ENCODE measurements at places on chromosomes 4 and X.

DNA sequence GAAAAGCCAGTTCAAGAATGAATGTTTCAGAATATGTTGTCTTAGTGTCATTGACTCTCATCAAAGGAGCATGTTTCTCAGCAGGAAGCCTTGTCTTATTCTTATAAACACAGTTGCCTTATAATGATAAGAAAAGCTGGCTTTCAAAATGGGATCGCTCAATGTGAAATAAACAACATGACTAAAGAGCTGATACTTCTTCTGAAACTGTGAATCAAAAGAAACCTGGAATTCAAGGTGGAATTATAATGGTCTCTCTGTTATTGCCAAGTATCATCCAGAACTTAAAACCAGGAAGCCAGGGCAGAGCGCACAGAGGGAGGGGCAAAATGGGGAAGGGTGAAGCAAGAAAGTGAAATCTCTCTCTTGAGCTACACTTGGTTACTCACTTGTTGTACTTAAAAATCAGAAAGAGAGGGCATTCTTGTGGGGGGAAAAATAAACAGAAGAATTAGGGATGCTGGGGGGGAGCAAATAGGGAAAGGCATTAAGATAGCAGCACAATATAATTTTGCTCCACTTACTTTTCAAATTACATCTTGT, 270.0 kb downstream of the MAPK10 start:
- DNase-seq, result no peak

DNA sequence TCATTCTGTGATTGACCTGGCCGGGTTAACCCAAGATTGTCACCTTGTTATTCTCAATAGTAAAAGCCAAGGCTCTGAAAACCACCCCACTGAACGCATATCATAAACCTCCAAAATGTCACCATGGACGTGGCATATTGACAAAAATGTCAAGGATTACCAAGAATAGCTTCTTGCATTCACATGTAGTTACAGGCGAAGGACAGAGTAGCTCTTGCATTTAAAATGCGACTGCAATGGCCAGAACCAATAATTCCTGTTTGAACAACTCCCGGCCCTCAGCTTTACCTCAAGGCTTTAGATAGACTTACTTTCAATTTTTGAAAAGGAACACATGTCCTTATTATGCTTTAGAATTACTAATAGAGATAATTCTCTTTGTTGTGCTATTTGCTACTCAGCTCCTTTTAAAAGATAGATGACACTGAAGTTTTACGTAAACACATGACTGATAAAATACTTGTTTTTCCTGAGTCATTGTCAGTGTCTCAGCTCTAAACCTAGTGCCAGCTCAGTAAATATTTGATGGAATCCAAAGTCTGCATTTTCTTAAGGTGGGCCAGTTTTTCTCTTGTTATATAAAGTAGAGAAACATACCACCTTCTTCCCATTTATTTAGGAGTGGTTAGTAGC, 66.3 kb downstream of the CLDN34 start:
- no peak for DNase-seq

DNA sequence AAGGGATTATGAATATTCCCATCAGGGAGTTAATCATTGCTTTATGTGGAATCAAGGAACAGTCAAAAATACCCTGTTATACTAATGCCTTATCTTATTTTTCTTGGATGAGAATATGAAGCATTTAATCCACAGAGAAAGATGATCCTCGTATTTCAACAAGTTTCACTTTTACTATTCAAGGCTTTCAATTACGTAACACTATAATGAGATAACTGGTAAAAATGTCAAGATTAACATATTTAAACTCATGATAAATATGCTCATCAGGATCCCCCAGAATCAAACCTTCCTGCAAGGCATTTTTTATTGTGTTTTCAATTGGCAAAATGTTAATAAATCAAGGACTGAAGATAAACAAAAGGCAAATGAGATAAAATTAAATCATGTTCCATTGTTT, 5.1 kb downstream of the ZXDA start:
- DNase-seq, result no peak

DNA sequence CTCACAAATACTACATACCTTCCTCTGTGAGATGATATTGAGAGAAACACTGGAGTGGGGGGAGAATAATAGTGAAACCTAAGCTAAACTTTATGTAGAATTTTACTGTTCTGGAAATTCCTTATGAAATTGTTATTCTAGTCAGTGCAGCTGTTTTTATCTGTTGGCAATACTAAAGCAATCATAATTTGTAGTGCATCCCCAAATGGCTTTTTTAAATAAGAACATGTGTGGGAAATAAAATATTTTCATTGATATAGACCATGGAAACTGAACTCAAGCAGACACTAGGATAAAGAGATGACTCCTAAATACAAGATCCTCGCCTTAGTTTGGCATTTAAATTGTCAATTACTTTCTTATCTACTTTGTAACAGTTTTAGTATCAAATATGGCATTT, 51.1 kb downstream of the SEC24D start:
- DNase-seq, result no peak

DNA sequence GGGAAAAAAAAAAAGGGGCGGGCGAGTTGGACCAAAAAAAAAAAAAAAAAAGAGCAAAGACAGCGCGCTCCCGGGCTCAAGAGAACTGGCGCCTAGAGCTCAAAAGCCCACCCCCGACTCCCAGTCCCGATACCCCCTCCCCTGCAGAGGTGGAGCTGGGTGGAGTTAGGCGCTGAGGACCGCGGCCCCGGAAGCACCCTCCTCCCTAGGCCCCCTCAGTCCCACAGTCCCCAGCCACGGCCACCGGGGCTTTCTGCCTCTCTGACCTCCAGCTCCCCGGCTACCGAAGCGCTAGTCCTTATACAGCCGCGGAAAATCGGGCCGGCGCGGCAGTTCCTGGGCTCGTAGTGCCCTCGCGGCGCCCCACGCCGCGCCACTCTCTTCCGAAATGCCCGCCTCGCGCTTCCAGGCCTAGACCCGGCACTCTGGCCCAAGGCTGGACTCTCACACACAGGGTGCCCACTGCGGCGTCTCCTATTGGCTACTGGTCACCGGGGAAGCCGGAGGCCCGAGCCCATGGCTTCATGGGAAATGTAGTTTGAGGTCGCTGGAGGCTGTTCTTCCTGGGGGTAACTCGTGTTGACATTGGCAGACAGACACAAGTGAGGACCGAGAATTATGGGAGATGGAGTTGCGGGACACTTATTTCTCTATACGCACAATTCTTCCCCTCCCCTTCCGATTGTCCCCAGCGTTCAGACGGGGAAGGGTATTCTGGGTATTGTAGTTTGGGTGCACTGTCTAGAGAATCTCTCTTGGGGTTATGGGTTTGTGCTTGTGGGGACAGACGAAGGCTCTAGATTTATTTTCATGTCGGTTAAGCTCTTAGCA, at the start of gene ENOX2:
Gene ENOX2, minus strand, starts transcription at position 427 of the 831 bp plus-strand sequence. CDS start 199,993 bp downstream, outside the sequence.
- peak; percentile 70 for DNase-seq

GRCh38 chr4:87093443-87094123, 126.8 kb downstream of the KLHL8 start:
- peak; percentile 6 for DNase-seq

GRCh38 chr4:100299046-100299840, 109.0 kb upstream of the DDIT4L start:
- no peak for DNase-seq

GRCh38 chr4:178138491-178138890, 696.3 kb upstream of the AGA start:
- no peak for DNase-seq

DNA sequence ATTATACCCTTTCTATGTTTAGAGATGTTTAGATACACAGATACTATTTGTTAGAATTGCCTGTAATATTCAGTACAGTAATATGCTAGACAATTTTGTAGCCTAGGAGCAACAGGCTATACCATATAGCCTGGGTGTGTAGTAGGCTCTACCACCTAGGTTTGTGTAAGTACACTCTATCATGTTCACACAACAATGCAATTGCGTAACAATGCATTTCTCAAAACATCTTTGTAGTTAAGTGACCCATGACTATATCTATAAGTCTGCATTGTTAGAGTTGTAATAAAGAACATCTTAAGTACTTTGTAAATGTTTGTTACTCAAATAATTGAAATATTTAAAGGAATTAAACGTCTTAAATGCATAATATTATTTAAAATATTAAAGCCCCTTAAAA, 379.3 kb downstream of the PPP3CA start:
- DNase-seq, result no peak

DNA sequence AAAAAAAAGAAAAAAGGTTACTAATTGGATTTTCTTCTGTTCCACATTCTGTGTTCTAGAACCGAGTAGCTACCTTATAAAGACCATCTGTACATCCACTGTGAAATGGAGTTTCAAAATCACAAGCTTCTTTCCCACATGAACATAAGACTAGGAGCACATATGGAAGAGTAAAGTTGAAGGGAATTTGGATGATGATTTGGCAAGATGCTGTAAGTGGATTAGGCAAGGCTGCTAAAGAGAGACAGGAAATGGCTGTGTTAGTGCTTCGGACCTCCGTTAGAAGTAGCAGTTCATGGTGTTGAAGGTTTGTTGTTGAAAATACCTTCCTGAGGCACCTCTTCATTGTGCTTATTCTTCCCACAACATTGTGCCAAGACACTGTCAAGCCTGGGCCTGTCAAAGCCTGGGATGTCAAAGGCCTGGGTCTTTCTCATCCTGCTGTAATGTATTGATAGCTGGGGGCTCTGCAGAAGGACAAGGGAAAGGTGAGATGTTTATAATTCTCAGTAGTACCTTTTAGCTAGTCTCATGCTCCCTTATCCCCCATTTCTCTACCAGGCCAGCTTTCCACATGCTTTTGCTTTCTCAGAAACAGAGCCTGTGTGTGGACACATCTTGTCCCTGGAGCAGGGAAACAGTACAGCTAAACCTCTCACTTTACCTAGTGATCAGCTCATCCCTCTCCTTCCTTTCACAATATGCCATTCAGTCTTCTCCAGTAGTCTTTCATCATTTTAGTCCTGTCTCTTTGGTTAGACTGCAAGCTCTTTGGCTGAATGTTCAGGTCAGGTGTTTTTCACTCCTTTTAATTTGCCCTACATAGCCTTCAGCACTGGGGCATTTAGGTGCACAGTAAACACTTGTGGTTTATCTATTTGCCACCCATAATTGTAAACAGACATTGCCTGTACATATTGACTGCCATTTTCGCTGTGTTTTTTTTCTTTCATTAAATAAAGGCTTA, 37.9 kb upstream of the CYP2U1 start:
- DNase-seq, result no peak

GRCh38 chrX:37918703-37919102, 71.3 kb upstream of the DYNLT3 start:
- DNase-seq, result no peak

GRCh38 chr4:149512501-149512900, 303.1 kb downstream of the IQCM start:
- DNase-seq, result no peak

DNA sequence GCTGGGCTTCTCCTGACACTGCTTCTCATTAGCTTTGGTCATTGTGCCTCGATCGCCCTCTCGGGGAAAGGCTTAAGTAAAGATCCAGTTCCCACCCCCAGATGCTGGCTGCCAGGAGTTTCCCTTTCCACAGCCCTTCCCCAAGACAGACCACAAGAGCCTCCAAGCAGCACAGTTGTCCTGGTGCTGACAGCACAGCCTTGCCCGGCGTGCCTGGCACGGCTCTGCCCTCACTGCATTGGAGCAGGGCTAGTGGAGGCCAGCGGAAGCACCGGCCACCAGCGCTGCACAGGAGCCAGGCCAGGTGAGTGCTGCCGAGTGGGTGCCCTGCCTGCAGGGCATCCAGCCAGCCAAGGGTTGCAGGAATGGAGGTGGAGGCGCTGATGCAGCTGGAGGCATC, 9.7 kb upstream of the MSANTD1 start:
- DNase-seq, result no peak

GRCh38 chr4:172986114-172986513, 182.5 kb upstream of the GALNT7 start:
- DNase-seq, result no peak

- DNase-seq, result no peak
Measured at GRCh38 chrX:2614911-2615310, 76.2 kb upstream of the CD99 start.

GRCh38 chrX:69161371-69161770, 3.9 kb downstream of the PJA1 start:
- DNase-seq, result no peak

DNA sequence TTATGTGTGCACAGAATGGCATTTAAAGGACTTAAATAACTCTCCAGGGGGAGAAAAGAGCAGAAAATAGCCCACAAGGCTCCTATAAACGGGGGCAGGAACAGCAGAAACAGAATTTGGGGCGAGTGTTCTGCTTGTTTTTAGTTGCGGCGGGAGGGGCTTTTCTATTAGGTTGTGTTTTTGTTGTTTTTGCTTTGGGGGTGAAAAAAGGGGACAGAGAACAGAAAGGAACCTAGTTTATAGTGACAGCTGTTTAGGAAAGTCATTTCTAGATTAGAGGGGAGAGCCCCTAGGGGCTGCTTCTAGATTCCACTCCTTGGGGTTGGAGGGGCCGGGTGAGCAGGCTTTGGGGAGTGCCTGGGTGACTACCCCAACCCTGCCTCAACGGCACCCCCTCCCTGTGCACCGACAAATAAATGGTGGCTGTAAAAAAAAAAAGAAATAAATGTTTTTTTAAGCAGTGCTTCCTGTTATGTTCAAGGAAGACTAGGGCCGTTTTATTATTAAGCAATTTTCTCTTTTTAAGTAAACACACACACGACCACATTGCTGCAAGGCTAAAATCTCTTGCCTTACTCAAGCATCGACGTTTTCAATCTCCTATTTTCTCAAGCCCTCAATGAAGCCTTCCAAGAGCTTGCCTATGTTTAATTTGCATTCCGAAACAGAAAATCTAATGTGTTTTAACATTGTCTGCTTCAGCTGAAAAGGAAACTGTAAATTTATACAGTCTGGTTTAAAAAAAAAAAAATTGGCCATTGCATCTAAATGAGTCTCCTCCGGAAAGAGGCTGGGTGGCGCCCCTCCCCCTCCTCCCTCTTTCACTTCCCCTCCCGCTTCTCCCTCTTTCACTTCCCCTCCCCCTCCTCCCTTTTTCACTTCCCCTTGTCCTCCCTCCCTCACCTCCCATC, 123.3 kb upstream of the TBL1X start:
- DNase-seq, result peak; percentile 47

DNA sequence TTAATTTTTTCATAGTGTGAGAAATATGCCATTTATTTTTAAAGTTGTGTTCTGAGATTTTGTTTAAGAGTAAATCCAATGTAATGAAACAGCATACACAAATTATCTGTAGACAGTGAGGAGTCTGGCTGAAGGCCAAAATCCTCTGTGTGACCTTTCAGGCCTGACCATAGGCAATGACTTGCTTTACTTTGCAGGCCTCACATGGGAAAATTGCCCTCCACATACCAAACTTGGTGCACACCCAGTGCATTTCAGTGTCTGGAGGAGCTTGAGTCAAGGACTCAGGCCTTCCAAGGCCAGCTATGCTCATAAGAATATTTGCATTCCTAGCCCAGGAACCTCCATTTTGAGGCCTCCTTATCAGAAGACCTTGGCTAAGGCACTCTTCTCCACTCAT, 430.1 kb downstream of the GABRG1 start:
- DNase-seq, result no peak

Data from T follicular helper cell (primary cell).